ENCODE measurements at places on chromosomes 3 and 15.

GRCh38 chr15:66851311-66852063 is 149.5 kb downstream of the SMAD6 start:
- DNase-seq = peak; percentile 86

DNA sequence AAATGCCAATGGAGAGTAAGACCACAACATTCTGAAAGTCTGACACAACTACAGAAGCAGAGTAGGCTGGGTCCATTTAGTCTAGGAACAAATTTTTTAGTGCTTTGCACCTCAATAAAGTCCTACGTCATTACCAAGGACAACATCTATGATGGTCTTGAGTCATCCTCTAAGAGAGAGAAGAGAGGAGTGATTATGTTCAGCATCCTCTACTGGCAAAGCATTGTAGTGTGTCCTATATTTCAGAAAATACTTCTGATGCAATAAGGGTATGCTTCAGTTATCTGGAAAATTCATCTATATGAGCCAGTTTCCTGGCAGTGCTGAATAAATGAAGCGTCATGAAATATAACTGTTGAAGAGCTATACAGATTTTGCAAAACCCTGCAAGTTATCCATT is 95.6 kb downstream of the P2RY1 start:
- DNase-seq = no peak

GRCh38 chr3:52402101-52402521 is 42.8 kb downstream of the SEMA3G start:
- no peak for DNase-seq

GRCh38 chr3:168213920-168214319 is 118.2 kb upstream of the GOLIM4 start:
- DNase-seq = no peak

- DNase-seq = peak; percentile 27
These were observed 354.9 kb downstream of the SI start for GRCh38 chr3:164723396-164723795.

DNA sequence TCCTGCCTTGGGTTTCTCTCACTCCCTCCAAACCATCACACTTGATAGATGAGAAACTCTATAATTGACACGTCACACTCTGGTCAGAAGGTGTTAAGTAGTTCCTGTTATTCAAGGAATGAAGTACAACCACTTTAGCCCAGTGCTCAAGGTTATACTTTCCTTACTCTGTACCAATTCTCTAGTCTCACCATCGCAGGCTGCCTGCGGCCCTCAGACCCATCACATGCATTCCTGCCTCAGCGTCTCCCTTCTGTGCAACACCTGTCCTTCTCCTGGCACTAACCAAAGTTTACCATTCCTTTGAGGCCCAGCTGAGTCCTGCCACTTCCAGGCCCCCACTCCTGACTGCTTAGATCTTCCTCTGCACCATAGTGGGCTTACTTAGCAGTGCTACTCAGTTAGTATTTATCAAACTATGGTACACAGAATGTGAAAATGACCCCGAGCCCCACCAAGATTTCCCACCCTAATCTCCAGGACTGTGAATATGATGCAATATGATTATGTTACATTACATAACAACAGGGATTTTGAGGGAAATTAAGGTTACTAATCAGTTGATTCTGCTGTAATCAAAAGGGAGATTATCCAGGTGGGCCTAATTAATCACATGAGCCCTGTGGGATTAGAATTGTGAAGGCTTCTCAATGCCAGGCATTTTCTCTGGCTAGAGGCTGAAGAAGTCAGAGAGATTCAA is 36.2 kb downstream of the SPINK8 start:
- no peak for DNase-seq

DNA sequence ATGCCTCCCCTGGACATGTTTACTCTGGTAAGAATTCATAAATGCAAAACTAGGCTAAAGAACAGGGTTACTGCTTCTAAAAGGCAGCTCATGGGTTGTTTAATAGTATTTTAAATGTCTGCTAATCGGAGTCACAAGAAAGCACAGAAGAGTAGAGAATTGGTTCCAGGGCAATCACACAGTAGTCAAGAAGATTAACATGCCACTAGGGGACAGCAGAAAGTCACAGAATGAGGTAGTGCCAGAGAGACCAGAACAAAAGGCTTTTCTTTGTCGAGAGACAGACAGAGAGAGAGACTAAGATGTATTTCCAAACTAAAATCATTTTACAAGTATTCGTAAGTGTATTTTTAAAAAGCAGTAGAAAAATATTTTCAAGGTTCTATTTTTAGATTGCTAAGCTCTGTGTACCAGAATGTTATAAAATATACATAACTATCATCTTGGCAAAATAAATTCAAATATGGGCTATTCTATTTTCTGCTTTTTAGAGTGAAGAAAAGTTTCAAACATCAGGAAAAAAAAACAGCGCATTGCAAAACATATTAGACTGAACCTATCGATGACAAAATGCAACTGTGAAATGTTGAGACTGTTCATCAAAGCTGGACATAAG is 78.3 kb upstream of the CDIN1 start:
- DNase-seq = peak; percentile 81

DNA sequence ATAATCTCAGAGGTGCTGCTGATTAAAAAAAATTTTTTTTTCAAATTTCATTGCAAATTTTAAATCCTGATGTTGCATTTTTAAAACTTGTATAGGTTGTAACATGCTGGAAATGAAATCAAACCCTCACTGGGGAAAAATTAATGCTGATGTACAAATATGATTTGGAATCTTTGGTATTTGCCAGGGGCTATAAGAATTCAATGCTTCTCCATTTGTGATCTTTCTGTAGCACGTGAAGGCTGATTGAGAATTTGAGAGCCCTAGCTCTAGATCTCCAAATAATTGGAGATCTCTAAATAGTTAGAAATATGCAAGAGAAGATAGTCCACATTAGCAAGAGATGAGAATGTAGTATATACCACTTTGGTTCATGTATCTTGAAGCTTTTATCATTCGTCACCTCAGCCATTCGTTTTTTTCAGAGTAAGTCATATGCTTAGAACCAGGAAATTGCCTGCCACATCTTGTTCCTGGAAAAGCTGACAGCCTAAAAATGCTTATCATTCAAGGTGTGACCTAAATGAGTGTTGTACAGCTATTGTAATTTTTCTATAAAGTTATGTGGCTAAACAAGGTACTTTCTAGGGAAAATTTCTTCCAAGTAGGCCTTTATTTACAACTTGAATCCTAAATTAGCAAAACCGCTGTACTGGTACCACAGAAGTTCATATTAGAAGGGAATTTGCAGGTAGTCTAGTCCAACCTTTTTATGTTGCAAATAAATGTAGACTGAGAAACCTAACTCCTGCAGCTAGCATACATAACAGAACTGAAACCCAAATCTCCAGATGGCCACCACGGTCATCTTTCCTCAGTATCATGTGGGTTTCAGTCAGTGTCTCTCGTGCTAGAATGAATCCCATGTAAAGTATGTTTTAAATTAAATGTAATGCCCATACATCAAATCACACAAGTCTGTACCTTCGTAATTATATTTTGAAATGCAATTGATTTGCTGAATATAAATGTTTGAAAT is 48.5 kb downstream of the FNDC3B start:
- no peak for DNase-seq

DNA sequence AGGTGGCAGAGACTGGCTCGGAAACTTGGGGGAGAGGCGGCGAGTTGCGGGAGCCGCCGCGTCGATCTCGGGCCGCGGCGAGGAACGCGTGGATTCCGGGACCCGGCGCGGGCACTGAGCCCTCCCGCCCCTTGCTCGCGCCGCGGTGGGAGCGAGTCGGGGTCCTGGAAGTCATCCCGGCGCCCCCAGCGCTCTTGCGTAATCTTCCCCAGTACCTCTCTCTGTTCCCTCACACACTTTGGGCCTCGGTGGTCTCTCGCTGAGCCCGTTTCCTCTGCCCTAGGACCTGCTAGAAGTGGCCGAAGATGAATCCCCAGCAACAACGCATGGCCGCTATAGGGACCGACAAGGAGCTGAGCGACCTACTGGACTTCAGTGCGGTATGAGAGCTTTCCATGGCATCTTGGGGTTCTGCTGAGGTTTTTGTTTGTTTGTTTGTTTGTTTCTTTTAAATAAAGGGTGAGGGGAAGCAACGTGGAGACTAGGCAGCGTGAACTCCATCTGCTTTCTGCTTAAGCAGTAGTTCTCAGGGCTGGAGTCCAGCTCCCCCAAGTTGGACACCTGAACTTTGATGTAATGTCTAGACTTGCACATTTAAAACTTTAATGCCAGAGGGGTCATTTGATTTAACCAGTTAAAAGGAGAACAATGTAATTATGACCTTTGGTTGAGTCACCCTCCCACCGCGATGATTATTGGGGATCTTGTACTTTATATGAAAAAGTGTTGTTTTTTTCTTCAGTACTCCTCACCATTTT is 1.3 kb downstream of the TCF12 start:
- peak; percentile 49 for DNase-seq

GRCh38 chr15:94493176-94493575 is 261.8 kb downstream of the MCTP2 start:
- DNase-seq = no peak

GRCh38 chr3:6750782-6751181 is 110.1 kb upstream of the GRM7 start:
- DNase-seq = no peak

GRCh38 chr3:25592510-25592968 is 72.2 kb downstream of the TOP2B start:
- DNase-seq = peak; percentile 37

- peak; percentile 25 for DNase-seq
These were observed 15.5 kb downstream of the SLC25A26 start for GRCh38 chr3:66236281-66236680.

GRCh38 chr15:66581972-66582537 is 16.3 kb upstream of the LCTL start:
- peak; percentile 47 for DNase-seq

DNA sequence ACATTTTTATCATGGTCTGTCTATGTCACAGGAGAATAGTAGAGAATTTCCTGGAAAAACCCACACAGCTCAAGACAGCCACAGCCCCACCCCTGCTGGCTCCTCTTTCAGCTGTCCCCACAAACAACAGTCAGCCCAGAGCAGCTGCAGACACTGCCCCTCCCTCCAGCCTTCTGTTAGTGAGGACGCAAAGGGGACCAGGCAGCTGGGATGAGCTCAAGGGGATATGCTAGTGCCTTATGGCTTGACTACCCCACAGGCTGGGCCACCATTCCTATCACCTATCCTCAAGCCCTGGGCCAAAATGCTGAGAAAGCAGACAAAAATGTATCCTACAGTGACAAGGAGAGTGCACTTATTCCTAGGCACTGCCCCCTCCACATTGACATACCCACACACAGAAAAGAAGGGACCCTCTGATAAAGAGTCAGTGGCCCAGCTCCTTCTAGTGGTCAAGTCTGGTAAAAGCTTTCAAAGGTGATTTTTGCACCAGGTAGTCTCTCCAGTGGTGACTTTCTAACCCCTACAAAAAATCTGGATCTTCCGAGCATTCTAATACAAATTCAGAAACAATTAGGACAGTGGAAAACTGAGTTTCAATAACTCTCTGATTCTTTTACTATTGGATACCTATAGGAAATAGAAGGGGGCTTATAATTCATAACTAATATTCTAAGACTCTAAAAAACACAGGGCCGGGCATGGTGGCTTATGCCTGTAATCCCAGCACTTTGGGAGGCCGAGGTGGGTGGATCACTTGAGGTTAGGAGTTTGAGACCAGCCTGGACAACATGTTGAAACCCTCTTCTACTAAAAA is 3.0 kb upstream of the MAP1A start:
- peak; percentile 61 for DNase-seq

DNA sequence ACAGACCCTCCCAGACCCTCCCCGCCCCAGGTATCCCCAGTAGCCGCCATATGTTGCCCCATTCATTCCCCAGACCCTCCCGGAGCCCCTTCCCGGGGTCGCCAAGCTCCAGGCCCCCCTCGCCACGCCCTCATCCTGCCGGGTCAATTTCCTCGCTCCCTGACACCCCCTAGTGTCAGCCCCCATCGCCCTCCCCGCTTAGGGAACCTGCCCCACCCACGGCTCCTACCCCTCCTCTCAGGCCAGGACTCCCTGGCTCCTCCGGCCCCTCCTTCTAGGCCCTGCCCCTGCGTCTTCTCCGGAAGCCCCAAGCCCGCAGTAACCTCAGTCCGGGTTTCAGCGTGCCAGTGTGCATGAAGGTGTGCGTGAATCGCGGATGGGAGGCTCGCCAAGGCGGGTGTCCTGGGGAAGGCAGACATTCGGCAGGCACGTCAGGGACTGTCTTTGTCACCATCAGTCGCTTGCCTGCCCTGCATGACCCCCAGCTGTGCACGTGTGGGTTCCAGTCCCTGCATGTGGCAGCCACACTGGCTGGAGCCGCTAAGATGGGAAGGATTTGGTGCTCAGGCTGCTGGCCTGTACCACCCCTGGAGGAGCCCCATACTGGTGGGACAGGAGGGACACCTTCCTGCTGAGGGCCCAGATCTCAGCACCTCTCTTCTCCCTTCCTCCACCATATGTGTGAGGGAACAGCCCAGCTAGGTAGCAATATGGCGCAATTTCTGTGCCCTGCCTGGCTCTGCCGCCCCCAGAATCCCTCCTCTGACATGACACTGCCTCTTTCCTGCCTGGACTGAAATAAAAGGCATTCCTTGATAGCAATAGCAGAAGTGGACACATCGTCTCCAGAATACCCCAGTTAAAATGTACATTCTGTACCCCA is 693 bp downstream of the DISP2 start:
- DNase-seq = peak; percentile 65

DNA sequence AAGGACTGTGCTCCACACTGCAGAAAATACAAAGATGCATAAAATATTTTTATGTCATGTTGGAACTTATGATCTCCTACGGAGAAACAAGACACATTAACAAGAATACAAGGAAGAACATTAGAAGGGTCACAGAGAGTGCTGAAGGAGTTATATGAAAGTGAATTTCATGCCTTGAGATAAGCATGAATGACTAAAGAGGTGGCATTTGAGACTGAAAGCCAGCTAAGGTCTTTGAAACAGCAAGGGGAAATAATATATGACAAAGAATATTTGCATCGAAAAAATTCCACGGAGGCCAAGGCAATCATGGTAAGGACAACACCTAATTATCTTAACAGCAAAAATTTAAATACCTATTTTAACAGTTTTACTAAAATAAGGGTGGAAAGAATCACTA is 12.5 kb downstream of the GSK3B start:
- DNase-seq = no peak

- peak; percentile 24 for DNase-seq
These were observed 32.4 kb downstream of the TGFBR2 start for GRCh38 chr3:30638685-30639412.

DNA sequence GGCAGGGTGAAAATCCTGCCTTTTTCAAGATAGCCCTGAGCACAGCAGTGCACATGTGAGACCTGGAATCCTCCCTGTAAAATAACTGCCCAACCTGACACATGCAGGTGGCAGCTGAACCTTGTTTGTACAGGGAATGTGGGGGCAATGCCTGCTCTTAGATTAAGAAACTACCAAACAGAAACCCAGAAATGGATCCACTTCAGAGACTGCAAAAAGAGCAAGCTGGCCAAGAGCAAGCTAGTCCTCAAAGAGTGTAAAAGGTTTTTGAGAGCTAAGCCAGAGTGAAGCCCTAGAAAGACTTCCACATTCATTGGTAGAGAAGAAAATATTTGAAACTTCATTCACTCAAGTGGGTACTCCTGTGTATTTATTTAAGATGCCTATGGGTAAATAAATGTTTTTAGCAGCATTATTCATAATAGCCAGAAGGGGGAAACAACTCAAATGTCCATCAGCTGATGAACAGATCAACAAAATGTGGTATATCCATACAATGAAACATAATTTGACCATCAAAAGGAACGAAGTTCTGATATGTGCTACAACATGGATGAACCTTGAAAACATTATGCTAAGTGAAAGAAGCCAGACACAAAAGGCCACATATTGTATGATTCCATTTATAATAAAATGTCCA is 96.0 kb upstream of the TSC22D2 start:
- DNase-seq = no peak

- DNase-seq = no peak
These were observed 45.4 kb upstream of the CTDSPL start for GRCh38 chr3:37816271-37816670.

GRCh38 chr15:70761046-70761445 is 2.3 kb downstream of the UACA start:
- no peak for DNase-seq

Measured in SK-N-DZ (cell line).